ENCODE measurements at places on chromosomes 12 and 14.

DNA sequence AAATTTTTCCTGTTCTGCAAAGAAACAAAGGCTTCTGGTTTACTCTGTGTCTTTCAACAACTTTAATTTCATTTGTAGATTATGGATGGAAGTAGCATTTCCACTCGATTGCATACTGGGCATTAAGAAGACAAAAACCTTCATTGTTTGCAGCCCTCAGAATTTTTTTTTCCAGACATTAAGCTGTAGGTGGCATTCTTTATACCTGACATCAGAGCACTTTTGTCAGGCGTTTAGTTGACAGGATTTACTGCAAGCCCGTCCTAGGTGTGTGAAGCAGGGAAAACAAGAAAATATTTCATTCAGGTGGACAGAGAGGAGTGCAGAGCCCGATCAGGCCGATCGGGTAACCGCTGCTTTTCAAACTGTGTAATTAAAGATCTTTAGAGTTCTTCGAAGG, 107.5 kb downstream of the TMEM260 start:
- DNase-seq, result no peak

GRCh38 chr12:31440586-31440985, 114.6 kb upstream of the SINHCAF start:
- DNase-seq, result no peak

DNA sequence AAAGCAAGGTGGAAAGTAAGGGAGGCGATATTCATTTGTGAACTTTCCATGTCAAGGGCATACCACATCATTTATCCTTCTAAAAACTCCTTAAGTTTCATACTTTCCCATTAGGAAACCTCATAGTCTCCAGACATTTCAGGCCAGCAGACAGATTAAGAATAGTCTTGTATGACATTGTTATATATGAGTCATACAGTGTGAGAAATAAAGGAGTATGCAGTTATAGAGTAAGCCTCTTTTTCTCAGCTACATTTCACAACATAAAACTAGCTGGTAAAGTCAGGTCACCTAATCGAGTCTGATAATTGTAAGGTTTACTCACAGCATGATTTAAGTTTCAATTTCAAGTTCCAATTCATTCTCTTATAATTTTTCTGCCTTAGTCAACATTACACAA, 164.3 kb downstream of the GRIP1 start:
- no peak for DNase-seq

DNA sequence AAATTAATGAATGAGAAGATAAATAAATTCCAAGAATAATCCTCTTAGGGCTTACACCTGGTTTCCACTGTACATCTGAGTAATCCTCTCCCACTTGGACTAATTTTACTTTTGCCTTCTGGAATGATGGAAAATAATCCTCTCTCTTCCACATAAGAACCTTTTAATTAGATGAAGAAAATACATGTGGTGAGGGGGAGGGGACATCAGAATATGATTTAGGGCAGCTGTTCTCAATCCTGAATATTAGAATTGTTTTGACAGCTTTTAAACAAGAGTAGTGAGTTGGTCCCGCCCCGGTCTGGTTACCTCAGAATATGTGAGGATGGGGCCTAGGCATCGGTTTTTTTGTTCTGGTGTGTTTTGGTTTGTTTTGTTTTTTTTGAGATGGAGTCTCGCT, 51.5 kb downstream of the HECTD4 start:
- no peak for DNase-seq

DNA sequence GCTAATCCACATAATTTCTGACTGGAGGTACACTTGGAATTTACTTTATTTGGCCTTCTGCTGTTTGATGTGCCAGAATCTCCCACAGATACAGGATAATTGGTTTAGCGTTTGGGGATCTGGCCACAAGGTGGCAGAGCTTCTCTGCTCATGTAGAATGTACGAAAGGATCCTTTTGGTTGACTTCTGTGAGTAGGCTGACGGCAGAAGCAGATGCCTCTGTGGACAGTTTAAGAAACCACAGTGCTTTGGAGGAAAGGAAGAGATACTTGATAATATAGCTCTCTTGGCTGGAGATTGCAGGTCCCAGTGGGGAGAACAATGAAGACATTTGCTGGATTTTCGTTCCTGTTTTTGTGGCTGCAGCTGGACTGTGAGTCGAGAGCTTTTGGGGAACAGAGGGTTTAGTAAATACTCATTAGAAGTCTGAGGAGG, 75.3 kb upstream of the OR4E1 start:
- no peak for DNase-seq

DNA sequence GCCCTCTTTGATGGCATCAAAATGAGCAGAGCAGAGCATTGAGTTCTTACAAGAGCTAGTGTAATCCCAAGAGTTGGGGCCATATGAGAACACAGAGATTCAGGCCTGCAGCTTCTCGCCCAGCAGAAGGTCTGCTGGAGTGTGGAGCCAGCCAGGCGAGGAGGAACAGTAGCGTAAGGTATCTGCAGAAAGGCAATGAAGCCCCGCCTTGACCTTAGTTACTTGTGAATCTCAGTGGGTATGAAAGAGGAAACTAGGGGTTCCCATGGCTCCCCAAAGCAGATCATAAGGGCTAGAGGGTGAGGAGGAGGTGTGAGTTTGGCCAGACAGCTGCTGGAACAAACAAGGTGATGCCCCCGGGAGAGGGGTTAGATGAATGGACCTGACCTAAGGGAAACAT, 49.4 kb downstream of the SLC8A3 start:
- no peak for DNase-seq

DNA sequence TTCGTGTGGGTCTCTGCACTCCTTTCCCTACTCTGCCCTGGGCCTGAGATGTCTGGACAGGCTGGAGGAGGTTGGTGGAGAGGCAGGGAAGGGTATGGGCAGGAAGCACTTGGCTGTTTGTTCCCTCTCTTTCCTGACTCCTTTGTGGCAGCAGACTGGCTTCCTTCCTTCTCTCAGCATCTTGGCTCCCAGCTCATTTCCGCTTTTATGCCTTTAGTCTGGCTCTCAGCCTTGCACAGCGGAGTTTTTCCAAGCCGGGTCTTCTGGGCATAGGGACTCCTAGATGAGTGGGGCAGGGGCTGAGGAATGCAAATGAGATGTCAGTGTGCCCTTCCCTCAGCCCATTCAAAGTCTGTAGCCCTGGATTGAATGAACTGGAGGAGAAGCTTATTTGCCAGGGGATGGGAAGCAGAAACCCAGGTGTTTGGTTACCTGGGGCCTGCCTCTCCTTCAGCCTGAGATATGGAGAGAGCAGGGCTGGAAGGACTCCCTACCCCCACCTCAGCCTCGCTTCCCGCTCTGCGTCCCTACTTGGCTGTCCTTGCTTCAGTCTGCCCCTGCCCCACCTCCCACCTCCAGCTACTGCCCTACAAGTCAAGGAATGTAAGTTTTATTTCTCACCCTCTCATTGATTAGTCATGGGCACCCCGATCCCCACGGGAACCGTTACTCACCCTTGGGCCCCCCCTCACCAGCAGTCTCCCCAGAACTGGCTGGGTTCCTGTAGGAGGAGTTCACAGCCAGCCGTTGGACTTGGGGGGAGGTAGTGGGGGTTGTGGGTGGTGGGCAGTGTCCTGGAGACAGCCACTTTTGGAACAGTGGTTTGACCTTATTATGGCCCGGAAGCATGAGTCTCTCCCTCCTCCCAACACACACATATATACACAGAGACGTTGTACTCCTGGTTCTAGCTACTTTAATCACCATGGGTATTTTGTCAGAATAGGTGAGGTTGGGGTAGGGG, 9.3 kb upstream of the ITGA5 start:
- no peak for DNase-seq

DNA sequence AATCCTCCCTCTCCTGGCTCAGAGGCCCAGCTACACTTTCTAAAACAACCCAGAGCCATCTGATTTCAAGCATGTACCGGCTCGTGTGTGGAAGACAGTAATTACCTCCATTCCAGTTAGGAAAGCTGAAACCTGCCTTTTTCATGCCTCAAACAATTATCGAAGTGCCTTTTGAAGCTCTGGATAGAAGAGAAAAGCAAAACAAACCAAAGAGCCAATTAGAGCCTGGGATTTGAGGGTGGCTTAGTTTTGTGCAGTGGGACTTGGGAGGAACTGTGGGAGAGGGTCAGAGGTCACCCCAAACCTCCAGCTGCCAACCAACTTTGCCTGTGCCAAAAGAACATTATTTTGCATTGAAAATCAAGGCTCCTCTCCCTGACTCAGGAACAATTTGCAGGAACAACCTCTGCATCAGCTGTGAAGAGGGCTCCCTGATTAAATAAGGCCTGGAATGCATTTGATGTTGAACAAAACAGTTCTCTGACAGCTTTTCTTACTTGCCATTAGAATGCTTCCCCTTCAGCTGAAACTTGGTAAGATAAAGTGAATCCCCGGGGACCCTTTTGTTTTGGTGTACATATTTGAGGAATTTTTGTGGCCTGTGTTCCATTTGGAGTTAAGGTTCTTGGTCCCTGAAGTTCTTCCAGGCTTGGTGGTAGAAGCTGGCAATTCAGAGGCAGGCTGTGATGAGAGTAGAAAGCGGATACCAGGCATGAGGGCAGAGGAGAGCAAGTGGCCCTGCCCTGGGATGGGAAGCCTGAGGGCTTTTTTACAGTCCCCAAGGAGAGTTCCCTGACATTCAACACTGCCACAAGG, 270.1 kb downstream of the ZFP36L1 start:
- no peak for DNase-seq

DNA sequence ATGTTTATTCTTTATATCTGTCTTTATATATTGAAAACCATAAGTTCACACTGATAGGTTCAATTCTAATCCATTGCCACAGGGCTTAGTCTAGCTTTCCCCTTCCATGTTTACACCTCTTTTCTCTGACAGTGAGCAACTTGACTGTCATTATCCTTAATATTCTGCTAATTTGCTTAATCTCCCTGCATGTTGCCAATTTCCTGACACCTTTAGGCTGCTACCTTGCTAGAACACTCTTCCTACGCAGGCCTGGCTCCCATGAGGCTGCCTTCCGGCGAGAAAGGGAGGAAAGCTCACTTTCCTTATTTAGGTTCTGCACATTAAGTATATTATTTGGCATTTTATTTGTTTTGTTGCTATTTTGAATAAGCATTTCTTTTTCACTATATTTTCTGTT, 12.8 kb upstream of the FRS2 start:
- DNase-seq, result no peak

DNA sequence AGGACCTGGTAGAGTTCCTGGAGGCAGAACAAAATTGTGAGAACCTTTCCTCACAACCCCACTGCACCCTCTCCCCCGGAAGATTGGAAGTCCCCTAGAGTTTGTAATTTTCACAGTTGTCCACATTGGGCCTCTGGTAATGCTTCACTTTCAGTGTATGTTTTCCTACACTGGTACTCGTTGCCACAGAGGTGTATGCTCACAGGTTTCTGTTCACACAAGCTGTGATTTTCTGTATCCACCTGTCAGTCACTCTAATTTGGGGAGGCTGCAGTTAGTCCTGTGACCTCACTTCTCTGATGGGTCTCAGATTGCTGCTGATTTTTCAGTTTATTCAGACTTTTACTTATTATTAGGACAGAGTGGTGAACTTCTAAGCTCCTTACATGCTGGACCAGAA, 66.4 kb upstream of the BMP4 start:
- no peak for DNase-seq

GRCh38 chr12:43143278-43143677, 408.7 kb downstream of the ADAMTS20 start:
- no peak for DNase-seq

GRCh38 chr14:61577506-61577931, 117.8 kb upstream of the HIF1A start:
- DNase-seq, result no peak

- no peak for DNase-seq
Observed at GRCh38 chr12:108691998-108692808, 39.1 kb downstream of the CORO1C start.

DNA sequence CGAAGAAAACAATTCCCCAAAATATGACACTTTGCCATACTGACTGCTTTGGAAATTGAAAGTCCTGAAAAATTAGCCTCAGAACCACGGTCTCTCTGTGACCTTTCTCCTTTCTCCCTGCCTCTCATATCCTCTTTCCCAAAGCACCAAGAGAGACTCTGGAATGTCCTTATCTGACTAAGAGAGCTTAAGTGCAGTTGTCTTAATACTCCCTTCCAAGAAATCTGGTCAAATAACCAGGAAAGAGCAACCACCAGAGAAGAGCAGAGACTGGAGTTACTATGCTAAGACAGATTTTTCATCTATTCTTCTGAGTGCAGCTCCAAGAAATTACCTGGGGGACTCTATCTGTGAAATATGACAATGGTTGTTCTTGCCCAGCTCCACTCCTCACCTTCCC, 10.5 kb upstream of the BTG1 start:
- DNase-seq, result no peak

GRCh38 chr14:69876848-69877306, 2.3 kb upstream of the SMOC1 start:
- DNase-seq, result no peak

DNA sequence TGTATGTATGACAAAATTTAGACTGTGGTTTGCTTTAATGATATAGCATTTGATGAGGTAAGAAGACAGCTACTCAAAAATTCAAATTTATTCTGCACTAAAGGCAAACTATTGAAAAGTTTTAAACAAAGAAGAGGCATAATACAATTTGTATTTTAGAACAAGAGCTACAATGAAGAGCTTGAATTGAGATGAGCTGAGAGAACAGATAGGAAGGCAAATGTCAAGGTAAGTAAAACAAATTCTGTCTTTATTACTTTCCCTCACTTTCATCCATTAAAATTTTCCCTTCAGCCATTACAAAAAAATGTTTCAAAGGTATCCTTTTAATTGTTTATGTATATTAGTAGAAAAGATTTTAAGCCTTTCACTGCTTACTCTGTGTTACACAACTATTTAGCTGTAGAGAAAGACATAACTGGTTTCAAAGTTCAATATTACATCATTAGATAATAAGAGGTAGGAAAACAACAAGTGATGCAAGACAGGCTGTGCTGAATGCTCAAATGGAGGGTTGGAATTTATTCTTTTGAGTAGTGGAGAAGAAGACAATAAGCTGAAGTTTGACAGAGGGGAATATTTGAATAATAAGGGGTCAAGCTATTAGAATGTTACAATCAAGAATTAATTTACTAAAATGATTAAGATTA, 1334.1 kb downstream of the FSCB start:
- no peak for DNase-seq

- no peak for DNase-seq
Observed at GRCh38 chr12:22366181-22366580, 31.7 kb upstream of the ST8SIA1 start.

DNA sequence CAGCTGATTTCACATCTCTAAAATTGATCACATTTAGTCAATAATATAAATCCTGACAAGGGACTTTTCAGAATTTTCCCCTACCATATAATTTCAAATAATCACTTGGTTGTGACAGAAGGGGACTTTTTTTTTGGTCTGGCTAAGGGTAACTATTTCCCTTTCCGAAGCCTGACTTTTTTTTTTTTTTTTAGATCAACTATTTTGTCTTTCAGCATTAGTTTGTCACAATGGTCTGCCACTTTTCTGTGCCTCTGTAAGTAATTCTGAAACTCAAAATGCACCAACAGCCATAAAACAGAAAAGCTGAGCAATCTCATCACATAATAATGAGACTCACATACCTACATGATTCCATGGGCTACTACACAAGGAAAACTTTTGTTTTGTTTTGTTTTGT, 266.4 kb downstream of the SSPN start:
- no peak for DNase-seq

DNA sequence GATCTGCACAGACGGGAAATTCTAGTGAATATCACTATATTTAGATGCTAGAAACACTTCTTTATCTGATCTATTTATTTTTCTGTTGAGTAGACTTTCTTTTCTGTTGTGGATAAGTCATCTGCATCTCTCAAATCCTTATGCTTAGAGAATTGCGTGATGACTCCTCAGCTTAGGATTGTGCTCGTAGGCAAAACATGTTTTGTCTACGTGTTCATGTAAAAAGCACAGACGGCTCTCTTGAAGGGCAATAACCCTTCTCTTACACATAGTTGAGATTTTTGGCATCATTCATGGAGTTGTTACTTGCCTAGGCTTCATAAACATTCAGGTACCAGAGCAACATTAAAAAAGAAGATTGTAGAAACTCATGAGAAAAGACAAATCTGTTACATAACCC, 18.6 kb downstream of the PPFIBP1 start:
- DNase-seq, result no peak
